ENCODE measurements at places on chromosomes 2 and 18.
A peak's percentile ranks its signal among the peaks of the same experiment; 100 is the strongest.

DNA sequence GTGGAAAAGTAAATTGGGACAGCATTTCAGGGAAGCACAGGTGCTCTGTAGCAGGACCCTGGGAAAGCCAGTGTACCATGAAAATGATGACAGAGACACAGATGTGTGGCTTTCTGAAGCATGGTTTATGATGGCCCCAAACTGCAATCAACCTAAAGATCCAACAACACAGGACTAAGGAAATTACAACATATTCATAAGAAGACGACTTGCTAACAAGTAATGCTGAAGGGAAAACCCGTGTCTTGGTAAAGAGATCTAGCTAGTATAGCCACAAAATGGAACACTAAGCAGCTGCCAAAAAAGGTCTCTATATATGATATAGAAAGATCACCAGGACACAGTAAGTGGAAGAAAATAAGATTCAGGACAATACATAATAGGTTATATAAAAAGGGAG is 53.2 kb downstream of the UXS1 start:
- DNase-seq: no peak

- no peak for DNase-seq
Measured at GRCh38 chr2:191631754-191632153, 46.2 kb upstream of the NABP1 start.

DNA sequence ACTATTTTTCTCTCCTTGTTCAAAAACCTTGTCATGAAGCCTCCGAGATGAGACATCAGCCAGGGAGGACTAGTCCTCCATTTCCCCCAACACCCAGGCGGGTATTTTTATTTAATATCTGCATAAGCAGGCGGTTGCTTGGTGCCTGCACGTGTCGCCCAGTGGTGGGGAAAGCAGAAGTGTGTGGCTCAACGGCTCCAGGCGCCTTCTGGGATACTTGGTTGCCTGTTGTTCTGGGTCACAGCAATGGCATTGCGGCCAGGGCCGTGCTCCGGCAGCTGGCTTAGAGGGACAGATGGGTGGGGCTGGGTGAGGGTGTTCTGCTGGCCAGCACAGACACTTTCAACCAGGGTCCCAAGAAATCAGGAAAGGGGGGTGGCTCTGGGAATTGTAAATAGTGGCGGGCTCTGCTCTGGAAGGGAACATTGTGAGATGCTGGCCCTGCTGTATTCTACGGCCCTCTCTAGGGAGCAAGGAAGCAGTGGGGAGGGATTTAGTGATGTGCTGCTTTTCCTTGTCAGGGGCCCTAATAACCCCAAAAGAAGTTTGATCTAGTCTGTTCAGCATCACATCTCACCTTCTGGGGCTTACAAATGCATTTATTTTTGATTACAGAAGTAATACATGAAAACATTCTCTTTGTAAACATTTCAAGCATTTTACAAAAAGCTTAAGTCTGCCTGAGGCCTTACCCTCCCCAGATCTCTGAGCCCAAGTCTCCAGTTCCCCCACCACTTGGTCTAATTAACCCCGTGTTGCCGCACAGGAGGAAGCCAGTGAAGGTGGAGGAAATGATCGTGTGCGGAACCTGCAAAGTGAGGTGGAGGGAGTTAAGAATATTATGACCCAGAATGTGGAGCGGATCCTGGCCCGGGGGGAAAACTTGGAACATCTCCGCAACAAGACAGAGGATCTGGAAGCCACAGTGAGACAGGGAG is 1.1 kb downstream of the VAMP8 start:
- no peak for DNase-seq

DNA sequence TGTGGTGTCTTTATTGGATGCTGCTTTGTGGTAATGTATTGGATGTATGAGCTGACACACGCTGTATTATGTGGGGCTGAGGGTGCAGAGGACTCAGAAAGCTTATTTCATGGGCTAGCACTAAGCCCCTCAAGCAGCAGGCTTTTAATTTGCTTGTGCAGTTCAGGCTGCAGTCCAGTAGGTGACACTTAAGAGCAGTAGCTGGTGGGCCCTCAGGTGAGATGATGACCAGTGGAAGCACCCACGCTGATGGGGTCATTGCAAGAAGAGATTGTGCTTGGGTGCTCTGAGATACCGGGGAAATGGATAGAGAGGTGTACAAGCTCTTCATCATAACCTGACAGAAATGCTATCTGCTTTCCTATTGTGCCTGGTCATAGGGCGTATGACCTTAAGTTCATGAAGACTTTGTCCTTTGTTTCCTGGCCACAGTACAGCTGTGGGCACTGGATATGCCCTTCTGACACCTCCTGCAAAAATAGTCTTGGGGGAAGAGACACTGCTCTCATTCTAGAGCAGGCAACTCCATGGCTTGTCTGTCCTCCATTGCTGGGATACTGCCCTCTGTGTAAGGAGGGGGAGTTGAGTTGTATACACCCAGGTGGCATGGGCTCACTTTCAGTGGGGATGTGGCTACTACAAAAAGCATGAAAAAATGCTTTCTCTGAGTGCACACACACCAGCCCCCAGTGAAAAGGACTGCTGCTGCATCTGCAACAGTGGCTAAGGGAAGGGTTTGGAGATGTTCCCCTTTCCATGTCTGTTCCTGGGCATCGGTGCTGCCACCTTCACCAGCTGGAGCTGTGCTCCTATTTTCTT is 205.7 kb upstream of the ZSWIM2 start:
- DNase-seq: no peak

GRCh38 chr2:223598994-223599639 is 3.0 kb downstream of the SCG2 start:
- no peak for DNase-seq

GRCh38 chr2:222690564-222691200 is 19.2 kb downstream of the MOGAT1 start:
- DNase-seq: peak; percentile 16

- DNase-seq: no peak
Measured at GRCh38 chr2:232418466-232419244, 12.0 kb downstream of the ALPG start.

DNA sequence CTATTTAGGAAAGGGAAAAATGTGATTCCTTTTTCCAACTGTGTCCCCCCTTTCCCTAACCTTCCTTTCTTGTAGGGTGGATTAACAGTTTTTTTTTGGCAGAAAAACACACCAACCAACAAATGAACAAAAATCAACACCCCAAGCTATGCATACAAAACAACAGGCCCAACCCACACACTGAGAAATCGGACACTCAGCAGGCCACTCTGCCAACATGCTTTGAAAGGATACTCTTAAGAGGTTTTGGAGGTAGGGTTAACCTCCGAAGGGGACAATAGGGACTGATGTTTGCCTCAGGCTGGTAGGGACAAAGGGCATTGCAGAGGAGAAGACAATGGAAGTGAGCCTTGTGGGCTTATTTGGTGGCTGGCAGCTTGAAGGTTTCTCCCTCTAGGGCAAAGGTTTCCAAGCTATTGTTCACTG is 33.1 kb upstream of the POLE4 start:
- DNase-seq: no peak

GRCh38 chr2:28586867-28587266 is 91.0 kb downstream of the PLB1 start:
- no peak for DNase-seq

GRCh38 chr2:45890819-45891218 is 239.3 kb downstream of the PRKCE start:
- DNase-seq: no peak

DNA sequence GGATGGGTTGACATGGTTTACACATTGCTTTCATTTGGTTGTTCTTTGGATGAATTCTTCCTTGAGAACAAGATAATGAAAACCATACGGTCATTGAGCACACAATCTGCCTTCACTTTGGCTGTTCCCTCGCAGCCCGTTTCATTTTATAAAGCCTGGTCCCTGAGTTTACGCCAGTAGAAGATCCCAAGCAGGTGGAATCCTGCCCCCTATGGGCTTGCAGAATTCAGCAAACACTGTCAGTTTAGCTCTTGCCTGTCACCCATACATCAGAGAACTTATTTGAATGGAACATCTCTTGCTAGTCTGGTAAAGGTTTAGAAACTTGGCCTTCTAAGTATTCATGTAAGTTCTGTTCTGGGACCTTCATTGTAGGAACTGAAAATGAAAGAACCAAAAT is 666.4 kb upstream of the ZEB2 start:
- DNase-seq: no peak

GRCh38 chr2:26566081-26566375 is 75.1 kb downstream of the CIB4 start:
- DNase-seq: no peak

GRCh38 chr2:167135706-167136105 is 247.4 kb downstream of the XIRP2 start:
- no peak for DNase-seq

- no peak for DNase-seq
Measured at GRCh38 chr2:61338447-61338846, 132.4 kb downstream of the USP34 start.

- no peak for DNase-seq
Measured at GRCh38 chr2:116810071-116810470, 1004.4 kb upstream of the DDX18 start.

DNA sequence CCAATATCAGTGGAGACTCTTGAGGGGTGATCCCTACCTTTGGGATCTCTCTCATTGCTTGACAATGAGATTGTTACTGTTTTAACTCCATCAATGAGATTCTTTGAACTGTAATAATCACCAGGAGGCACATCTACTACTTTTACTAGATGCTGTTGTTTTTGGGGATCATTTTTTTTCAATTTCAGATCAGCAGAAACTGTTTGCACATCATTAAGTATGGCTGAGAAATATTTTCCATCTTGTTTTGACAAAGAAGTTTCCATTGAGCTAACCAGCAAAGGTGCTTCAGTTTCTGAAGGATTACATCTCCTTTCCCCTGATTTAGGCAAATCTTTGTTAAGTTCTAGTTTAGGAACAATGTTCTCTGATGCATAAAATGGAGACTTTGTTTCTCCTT is 54.8 kb upstream of the SLC4A10 start:
- DNase-seq: no peak

DNA sequence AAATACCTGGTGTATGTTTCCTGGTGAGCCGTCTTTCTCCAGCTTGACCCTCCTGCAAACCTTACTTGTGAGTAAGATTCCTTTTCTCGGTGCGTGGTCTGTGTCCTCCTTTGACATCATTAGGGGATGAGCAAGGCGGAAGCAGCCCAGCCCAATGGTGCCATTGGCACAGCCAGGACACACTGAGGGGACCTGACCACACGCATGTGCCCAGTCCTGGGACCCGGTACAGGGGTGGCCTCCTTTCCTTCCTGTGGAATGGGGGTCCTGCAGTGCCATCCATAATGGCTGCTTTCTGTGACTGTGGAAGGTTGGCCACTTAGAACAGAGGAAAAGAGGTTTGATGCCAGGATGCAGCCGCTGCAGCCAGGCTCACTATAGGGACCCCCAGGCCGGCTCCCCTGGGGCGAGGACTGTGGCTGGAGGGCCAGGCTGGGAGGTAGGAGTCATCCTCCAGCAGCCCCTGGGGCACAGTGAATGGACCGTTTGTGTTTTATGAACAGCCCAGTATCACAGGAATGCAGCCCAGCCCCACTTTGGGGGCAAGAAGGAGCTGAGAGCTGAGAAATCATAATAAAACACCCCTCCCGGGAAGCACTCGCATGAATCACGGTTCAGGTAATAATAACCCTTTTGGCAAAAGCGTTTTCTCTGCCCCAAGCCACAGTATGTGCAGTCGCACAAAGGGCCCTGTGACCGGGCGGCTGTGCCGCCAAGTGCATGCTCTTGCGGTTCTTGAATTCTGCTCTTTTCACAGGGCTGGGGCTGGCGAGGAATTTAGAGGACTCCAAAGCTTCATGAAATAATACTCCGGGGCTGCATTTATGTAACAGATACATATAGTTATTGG is 73.2 kb downstream of the ASB1 start:
- no peak for DNase-seq

DNA sequence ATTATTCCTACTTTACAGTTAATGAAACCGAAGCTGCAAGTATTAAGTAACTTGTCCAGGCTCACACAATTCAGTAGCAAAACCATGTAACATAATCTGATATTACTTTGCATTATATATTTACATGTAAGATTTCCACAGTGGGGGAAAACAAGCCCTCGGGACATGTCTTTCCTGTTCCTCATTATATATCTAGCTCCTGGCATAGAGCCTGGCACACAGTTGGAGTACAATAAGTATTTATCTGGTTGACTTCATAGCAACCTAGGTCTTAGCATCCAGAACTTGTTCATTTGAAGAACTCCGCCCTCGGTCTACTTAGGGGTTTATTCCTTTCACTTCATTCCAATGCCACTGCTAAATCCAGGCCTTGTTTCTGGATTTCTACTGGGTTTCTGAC is 1.6 kb upstream of the RBM45 start:
- DNase-seq: no peak

GRCh38 chr2:44169155-44169898 is 652 bp downstream of the PPM1B start:
- peak; percentile 44 for DNase-seq

DNA sequence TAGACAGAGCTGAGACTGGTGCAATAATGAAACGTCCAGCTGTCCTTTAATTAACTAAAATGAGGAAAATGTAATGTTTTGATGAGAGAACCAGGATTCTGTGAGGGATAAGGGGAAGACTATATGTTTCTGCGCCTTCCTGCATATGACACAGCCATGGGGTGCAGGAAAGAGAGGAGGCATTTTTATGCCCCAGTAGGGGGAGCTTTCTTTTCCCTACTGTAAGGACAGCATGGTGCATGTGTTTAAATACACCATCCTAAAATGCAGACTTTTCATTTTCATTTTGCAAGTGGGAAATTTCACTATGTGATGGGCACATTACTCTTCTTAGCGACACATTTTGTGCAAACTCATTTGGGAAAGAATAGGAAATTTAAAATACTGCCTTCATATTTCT is 446.1 kb downstream of the ARHGAP15 start:
- DNase-seq: no peak

DNA sequence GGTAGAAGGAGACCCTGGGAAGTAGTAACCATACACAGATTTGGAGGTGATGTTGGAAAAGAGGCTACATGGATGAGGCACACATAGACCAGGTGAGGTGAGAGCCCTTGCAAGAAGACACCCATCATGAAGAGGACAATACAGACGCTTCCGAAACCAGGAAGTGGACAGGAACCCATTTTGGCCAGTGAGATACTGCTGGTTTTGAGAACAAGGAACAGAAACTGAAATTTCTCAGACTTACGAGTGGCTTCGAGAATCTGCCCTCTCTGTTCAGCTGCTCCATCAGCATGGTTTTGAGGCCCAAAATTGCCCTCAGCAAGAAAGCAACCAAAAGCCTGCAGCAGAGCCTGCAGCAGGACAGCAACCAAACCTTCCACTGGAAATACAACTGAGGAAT is 479.1 kb upstream of the NRXN1 start:
- DNase-seq: no peak

- DNase-seq: no peak
Measured at GRCh38 chr18:47691611-47692010, 238.8 kb downstream of the SMAD2 start.
